Foreskin keratinocyte (primary cell): ENCODE measurements at places on chromosomes 3 and 15. TPM values are rescaled to one million over a fixed set of nuclear protein-coding genes. Genes with fewer than 3 reads are reported as not detected.

Gene SLC24A5
- total RNA-seq, result not detected in 2 replicates

Gene GOLGA8T
- 0.04 and 0.10 TPM in 2 replicates for total RNA-seq

Gene CFAP92
- total RNA-seq, result 0.28 and 0.41 TPM in 2 replicates

Gene MGA
- total RNA-seq, result 19.3 TPM in 2 replicates

GRCh38 chr3:14458434-14459275, 56.2 kb downstream of the SLC6A6 start:
- no peak for DNase-seq

DNA sequence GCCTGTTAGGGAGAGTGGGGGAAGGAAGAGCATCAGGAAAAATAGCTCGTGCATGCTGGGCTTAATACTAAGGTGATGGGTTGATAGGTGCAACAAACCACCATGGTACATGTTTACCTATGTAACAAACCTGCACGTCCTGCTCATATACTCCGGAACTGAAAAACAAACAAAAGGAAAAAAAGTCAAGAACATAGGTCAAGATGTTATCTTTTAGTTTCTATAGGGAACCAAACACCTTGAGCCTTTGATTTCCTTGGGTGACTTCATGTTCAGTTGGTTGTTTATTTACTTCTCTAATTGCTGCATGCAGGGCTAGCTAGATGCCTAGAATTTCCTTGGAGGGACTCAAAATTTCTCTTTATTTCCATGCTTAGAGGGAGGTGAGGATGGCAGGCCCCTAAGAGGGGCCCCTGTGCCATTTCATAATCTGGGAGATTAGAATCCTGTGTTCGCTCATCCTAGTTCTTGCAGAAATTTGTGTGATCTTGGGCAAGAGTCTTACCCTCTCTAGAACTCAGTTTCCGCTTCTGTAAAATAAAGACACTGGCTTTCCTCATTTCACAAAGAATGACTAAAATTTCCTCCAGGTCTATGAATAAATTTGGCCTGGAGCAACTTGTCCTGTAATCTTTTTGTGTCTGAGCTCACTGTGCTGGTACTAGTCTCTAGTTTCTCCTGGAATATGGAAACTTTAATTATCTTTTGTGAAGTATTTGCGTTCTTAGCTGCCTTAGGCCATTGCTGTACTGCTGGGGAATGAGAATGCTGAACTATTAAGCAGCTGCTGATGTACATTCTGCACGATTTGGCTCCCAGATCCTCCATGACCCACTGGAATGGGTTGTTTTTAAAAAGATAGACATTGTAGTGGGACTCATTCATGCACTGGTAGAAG, 457.5 kb downstream of the EDEM1 start:
- no peak for DNase-seq

DNA sequence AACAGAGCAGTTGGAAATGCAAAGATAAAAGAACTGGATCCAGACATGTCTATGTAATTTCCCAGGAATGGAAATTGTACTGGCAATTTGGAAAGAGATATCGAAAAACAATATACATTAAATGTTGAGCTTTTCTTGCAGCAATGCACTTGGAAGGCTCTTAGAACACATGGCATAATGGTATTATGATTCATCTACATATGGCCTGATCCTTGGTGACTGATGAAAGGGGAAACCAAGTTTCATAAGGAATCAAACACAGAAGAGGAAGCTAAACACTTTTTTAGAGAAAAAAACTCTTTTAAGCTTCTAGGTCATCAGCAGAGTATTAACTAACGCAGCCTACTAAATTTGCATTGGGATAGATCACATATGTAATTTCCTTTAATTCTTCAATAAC, 12.4 kb upstream of the GREM1 start:
- no peak for DNase-seq

Gene TAGLN3
- 11.6 and 14.9 TPM in 2 replicates for total RNA-seq

Gene PLSCR5
- not detected in 2 replicates for total RNA-seq

Gene ITIH1
- not detected in 2 replicates for total RNA-seq

DNA sequence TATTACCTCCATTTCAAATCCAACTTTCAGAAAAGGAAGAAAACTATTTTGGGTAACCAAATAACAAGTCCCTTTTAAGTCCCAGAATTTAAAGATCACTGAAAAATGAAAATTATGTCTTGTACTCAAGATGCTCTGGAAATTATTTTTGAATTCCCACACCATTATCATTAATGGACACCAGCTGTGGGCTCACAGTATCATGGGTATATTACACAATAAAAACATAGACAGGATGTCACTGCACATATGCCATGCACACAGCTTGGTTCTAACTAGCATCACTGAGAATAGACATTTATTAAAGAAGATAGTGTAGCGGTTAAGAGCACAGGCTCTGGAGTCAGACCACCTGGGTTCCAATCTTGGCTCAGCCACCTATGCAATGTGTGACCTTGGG, 130.4 kb downstream of the FRMD5 start:
- DNase-seq, result no peak

GRCh38 chr3:27486336-27486735, 2.2 kb upstream of the SLC4A7 start:
- DNase-seq, result no peak

GRCh38 chr3:128276146-128276435, 122.8 kb downstream of the EEFSEC start:
- DNase-seq, result no peak

Gene EMC7
- total RNA-seq, result 47.2 and 51.8 TPM in 2 replicates

- DNase-seq, result no peak
These were observed 28.5 kb downstream of the MCTP2 start for GRCh38 chr15:94259863-94260262.

DNA sequence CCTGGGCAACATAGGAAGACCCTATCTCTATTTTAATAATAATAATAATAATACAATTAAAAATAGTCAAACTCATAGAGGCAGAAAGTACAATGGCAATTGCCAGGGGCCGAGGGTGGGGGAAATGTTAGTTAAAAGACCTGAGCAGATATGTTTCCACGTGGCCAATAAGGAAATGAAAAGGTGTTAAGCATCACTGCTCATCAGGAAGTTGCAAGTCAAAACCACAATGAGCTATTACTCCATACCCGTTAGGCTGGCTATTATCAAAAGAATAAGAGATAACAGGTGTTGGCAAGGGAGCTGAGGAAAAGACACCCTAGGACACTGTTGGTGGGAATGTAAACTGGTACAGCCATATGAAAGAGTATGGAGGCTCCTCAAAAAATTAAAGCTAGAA, 60.4 kb upstream of the PRSS50 start:
- DNase-seq, result no peak

Gene CELF6
- 0.17 and 0.18 TPM in 2 replicates for total RNA-seq

GRCh38 chr3:12918231-12918630, 76.9 kb upstream of the RPL32 start:
- DNase-seq, result no peak
